Small intestine (tissue), 16 donors: ENCODE measurements at places on chromosomes 2 and 18. TPM values are rescaled to one million over a fixed set of nuclear protein-coding genes. Genes with fewer than 3 reads are reported as not detected.

- no peak overlapping the region for H3K27ac ChIP-seq
- peaks cover 20% of the 10 kb centered on the region for H3K4me1 ChIP-seq
- H3K4me3 ChIP-seq = no peak overlapping the region
- H3K27me3 ChIP-seq = no peaks in the 10 kb centered on the region
- DNase-seq = no peak
Observed at GRCh38 chr18:54218299-54218698, 6.2 kb downstream of the MBD2 start.

Gene BOK
- 14.9 TPM for polyA plus RNA-seq

Gene AKAIN1
- polyA plus RNA-seq = 0.22 TPM

DNA sequence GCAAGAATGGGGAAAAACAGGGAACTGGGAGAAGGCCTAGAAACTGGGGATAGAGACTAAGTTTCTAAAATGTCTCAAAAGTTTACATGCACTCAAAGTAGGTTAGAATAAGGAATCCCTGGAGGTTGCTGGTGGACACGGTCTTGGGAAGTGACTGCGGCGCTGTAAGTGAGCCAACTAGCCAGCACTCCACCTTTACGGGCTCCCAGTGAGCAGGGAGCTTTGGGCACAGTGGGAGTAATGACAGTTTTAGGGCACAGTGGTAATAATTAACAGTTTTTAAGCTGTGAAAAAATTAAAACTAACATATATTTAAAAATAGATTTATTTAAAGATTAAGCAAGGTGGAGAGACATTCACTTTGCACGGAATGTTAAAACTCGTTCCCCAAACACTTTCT is 20.9 kb upstream of the CD302 start:
- DNase-seq = no peak
- no peak overlapping the region for H3K4me3 ChIP-seq
- H3K27me3 ChIP-seq = no peaks in the 10 kb centered on the region
- H3K27ac ChIP-seq = no peak overlapping the region
- peaks cover 16% of the 10 kb centered on the region for H3K36me3 ChIP-seq

DNA sequence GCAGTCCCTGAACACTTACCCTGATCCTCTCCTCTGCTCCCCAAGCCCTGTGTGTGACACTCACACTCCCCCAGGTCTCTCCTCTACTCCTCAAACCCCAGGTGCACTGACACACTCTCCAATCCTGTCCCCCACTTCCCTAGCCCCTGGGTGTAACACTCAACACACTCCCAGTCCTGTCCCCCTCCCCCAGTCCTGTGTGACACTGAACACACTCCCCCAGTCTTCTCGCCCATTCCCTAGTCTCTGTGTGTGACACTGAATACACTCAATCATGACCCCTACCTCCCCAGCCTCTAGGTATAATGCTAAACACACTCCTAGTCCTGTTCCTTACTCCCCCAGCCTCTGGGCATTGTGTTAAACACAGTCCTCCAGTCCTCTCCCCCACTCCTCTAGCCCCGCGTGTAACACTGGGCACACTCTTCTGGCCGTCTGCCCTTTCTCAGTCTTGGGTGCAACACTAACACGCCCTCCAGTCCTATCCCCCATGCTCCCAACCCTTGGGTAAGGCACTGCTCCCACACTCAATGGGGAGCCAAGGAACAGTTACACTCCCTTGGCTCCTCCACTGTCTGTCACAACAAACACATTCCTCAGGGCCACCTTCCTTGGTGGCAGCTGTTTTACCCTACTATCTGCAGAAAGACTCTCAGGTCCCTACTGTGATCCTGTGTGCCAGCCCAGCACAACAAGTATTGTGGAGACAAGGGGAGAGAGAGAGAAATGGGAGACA is 82.5 kb upstream of the PKDCC start:
- H3K4me1 ChIP-seq = peaks cover 5% of the 10 kb centered on the region
- H3K4me3 ChIP-seq = no peak overlapping the region
- DNase-seq = no peak
- no peaks in the 10 kb centered on the region for H3K36me3 ChIP-seq
- H3K27ac ChIP-seq = no peak overlapping the region

GRCh38 chr2:207290833-207291624 is 125.3 kb upstream of the KLF7 start:
- no peaks in the 10 kb centered on the region for H3K4me1 ChIP-seq
- H3K4me3 ChIP-seq = no peak overlapping the region
- H3K27ac ChIP-seq = no peak overlapping the region
- H3K36me3 ChIP-seq = no peaks in the 10 kb centered on the region

Gene UPP2
- polyA plus RNA-seq = 0.19 TPM

DNA sequence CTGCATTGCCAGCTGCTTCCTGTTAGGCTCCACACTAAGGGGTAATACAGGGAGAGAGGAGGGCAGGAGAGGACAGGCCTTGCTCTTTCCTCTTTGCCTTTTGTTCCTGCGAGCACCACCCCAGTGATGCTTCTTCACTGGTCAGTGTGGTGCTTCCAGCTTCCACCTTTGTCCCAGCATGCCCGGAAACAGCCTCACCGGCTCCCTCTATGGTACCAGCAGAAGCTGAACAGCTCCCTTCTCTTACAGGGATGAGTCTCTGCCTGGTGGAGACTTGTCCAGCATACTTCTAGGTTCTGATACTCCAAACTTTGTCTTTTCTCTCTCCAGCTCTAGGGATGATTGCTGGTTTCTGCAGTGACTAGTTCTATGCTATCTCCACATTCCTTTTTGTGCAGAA is 413.3 kb downstream of the TSN start:
- DNase-seq = no peak
- H3K4me1 ChIP-seq = no peaks in the 10 kb centered on the region
- peaks cover 7% of the 10 kb centered on the region for H3K27me3 ChIP-seq
- H3K27ac ChIP-seq = no peak overlapping the region
